ENCODE measurements at places on chromosomes 2 and 18.

DNA sequence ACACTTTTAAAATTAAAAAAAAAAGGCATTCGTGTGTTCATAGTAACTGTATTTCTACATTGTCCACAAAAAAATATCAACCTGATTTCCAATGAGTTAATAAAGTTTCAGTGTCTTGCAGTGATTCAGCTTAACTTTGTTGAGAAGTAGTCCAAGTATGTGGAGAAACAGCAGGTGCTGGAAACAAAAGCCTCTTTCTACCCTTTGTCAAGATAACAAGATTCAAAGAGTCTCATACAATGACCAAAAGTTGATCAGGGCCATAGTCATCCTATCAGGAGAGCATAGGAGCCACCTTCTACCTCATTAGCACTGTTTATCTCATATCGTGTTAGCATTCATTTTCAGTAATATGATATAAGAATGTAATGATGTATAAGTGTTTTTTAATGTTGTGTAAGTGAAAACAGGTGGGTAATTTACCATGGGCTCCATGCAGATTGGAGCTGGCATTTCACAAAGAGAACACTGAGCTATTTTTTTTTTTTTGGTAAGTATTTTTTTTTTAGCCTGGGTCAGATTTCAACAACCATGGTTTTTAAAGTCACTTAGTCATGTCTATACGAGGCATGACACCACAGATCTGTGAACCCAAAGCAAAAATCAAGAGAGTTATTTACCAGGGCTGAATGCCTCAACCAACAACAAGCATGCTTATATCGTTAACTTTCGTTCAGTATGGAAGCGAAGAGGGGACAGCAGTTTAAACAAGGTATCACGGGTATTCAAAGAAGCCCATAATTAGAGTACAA, 165.0 kb upstream of the ZNF521 start:
- DNase-seq, result no peak

DNA sequence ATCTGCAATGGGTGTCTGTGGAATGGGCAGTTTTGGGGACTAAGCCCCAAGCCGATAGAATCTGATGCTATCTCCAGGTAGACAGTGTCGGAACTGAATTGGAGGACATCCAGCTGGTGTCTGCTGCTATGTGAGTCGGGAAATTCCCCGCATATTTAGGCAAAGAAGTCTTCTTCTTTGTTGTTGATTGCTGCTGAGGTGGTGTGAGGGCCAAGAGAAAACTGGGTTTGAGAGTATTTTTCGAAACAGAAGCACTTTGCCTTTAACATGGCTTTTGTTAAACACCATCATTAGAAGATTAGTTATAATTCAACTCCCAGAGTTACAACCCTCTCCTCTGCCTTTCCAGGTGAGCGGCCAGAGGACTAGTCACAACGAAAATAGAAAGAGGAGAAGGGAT, 49.4 kb upstream of the ACTR3 start:
- DNase-seq, result no peak

DNA sequence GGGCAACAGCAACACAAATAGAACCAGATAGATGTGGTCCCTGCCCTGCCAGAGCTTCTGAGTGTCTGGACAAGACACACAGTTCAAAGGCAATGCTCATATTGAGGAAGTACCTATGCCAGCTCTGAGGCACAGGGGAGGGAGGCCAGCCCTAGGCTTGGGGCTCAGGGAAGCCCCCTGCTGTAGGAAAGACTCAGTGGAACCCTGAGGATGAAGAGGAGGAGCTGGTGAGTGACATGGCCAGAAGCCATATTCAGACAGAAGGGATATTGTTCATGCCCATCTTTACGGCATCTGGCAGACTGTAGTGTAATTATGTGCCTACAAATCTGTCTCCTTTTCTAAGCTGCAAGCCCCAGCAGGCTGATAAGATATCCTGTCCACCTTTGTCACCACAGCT, 8.8 kb downstream of the SIGLEC15 start:
- DNase-seq, result no peak

DNA sequence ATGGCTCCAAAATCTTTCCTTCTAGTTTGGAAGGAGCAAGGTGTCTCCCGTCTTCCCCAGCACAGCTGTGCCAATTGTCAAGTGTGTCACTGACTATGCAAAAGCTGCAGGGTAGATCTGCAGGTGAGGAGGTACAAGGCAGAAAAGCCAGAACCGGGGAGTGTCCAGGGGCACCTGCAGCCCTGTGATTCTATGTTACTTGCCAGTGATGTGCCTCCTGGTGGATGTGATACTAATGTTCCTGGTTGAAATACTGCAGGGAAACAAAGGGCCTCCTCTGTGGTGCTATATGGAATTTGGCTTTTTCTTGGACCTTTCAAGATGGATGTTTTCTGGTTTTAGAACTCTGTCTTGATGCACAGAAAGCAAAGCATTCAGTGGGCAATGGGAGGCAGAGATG, 80.3 kb downstream of the ST6GAL2 start:
- no peak for DNase-seq
